ENCODE measurements at places on chromosomes 11 and 22. TPM values are rescaled to one million over a fixed set of nuclear protein-coding genes. Genes with fewer than 3 reads are reported as not detected.

Gene KRTAP5-9
- not detected for total RNA-seq

DNA sequence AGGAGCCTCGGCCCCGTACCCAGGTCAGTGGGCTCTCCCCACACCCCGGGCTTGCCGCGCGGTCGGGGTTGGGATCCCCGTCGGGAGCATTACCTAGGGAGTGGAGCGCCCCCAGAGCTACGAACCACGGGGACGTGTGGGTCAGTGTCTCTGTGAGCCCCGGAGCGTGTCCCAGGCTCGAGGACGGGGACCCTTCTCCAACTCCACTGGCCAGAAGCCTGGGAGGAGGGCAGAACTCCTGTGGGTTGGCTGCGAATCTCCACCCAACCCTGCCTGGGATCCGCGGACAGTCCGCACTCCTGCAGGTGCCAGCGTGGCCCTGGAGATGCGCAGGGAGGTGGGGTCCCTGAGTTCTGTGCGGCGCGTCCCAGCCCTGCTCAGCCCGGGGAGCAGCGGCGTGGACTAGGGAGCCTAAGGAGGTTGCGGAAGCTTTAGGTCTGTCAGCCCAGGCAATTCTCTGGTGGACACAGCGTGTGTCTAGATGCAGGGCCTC lies 346 bp downstream of the PPFIBP2 start:
- no peak for DNase-seq

- no peak for DNase-seq
These were observed 1.7 kb downstream of the TIMP3 start for GRCh38 chr22:32803020-32803737.

DNA sequence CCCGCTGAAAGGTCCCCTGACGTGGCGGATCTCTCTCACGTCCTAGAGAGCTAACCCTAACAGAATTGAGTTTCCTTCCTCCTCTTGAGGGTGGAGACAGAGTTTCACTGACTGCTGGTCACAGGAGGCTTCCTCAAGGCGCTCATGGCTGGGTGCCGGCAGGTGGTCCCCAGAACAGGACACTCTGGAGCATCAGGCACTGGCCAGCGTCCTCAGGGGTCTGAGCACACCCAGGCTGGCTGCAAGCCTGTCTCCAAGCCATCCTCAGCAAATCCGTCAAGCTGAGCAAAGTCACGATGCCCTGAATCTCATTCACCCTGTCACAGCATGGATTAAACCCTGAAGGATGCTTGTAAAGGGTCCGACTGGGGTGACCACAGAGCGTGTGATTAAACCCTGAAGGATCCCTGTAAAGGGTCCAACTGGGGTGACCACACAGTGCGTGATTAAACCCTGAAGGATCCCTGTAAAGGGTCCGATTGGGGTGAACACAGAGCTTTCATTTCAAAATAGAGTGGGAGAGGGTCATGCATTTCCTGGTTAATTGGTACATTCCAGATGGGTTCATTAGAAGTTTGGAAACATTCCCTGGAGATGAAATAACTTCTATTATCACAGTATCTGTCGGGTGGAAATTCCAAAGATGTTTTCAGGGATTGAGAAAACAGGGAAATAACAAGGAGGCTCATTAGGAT lies 473.0 kb downstream of the BRD1 start:
- no peak for DNase-seq

Gene RIC3
- total RNA-seq: 9.5 TPM

DNA sequence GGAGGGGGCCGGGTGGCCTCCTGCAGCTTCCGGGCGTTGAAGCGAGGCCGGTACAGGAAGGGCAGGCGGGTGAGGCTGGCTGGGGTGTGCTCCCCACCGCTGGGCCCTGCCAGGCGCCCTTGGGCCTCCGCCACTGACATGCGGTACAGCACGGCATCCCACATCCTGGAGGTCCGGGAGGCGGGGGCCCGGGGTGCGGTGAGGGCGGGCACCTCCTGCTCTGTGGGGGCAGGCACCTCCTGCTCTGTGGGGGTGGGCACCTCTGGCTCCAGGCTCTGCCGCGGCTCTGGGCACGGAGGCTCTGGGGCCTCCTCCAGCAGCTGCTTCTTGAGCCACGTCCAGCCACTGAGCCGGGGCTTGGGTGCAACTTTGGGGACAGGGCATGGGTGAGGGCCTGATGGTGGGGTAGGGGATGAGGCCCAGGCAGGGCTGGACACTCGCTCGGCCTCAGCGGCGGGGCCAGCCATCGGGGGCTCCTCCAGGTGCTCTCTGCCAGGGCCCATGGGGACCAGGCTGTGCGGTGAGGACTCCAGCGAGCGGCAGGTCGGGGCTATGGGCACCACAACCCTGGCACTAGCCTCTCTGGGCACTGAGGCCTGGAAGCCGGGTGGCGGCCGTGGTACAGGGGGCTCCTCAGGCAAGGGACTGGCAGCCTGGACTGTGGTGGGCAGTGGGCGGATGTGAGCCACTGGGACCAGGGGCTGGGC lies 2.3 kb downstream of the PRR33 start:
- no peak for DNase-seq

Gene SPON1
- 60.2 TPM for total RNA-seq

GRCh38 chr22:23256986-23257888 lies 76.9 kb downstream of the BCR start:
- peak; percentile 47 for DNase-seq

Gene CD3G
- total RNA-seq: 0.10 TPM

Gene VPREB1
- not detected for total RNA-seq

- no peak for DNase-seq
These were observed 207.2 kb upstream of the CTSC start for GRCh38 chr11:88544656-88545280.

Gene METTL15
- 22.9 TPM for total RNA-seq

- DNase-seq: no peak
These were observed 15.8 kb downstream of the CCDC134 start for GRCh38 chr22:41816241-41816640.

Gene CARD18
- total RNA-seq: 37.0 TPM

DNA sequence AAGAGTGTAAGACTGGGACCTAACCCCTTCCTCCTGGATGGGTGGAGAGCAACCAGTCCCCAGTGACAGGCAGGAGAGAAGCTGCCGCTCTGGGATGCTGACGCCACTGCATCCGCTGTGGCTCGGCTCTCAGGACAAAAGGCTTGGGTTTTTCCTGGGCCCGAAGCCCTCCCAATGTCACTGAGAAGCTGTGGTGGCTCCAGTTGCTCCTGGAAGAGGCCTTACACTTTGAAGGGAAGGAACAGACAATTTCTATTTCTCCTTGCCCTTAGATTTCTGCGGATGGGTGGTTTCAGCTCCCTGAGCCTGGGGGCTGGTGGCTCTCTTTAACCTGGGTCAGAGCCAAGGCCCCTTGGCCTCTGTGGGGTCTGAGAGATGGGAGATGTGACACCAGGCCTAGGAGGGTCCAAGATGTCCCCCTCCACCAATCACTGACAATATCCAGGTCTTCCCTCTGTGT lies 21.4 kb downstream of the TPBGL start:
- DNase-seq: no peak

DNA sequence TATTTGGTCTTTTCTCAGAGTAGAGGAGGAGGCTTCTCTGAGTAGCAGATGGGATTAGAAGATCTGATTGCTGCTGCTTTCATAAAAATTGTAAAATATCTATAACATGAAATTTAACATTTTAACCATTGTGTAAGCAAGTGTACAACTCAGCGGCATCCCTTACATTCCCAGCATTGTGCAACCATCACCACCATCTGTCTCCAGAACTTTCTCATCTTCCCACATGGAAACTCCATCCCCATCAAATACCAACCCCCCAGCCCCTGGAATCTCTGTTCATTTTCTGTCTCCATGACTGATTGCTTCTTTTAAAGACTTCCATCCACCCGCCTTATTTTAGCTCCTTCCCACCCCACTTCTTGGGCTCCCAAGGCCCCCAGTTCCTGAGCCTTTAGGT lies 32.3 kb downstream of the MRGPRD start:
- DNase-seq: peak; percentile 52

DNA sequence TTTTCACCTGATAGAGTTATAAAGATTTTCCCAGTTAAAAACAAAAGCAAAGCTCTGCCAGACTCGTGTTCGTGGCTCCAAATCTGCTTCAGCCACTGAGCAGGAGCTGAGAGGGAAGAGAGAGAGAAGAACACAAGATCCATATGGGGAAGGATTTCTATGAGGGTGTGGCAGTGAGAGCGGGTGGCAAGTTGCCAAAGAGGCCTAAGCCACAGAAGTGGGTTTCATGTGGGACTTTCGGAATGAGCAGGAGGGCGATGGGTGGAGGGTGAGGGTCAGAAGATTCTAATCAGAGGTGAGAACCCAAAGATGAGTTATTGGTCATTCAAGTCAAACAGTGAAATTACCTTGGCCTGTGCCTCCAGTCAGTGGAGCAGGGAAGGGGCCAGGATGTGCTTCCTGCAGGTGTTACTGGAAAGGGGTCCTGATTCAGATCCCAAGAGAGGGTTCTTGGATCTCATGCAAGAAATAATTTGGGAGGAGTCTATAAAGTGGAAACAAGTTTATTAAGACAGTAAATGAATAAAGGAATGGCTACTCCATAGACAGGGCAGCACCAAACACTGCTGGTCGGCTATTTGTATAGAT lies 40.5 kb upstream of the TOP3B start:
- DNase-seq: no peak

GRCh38 chr11:9575260-9576240 lies 2.1 kb downstream of the WEE1 start:
- peak; percentile 52 for DNase-seq

DNA sequence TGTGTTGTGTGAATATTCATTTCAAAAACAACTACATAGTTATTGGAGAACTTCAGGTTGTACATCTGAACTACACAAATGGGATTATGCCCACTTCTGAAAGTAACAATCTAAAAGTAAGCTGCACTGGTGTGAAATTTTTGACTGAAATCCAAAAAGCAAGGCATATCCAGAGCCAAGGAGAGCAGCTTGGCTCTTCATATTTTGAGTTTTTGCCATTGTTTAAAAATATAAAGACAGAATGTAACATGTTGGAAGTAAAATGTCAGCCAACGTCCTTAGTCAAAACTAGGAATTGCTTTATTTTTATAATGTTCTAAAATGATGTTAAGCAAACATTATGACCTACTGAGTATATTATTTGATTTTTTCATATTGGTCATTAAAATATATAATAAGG lies 45.8 kb upstream of the NOX4 start:
- no peak for DNase-seq

GRCh38 chr11:72236774-72237111 lies 7.2 kb downstream of the PHOX2A start:
- no peak for DNase-seq

Gene ART1
- 0.20 TPM for total RNA-seq

DNA sequence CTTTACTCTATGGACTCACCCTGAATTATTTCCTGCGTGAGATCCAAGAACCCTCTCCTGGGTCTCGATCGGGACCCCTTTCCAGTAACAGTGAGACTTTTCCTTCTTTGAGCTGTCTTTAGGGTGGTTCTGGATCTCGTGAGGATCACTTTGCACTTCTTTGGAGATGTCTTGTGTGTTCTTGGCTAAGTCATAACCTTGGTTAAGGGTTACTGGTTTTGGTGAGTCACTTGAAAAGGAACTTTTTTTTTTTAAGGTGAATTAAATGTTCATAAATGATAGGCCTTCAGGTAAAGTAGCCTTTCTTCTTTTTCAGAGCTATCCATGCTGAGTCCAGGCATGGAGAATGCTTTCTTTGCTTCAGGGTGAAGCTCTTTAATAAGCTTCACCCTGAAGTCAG lies 19.4 kb upstream of the GSTP1 start:
- no peak for DNase-seq

Gene TRIM49
- not detected for total RNA-seq

Gene KCNJ1
- total RNA-seq: 0.10 TPM

Gene NRXN2
- 8.5 TPM for total RNA-seq

All from skin of body (tissue), 3 donors.